Natural killer cell treated with Interleukin-12 subunit alpha and Interleukin-12 subunit beta and Interleukin-15 and Interleukin-18, amount 100 ng/mL, for 72 hours (primary cell): ENCODE measurements at places on chromosomes 2 and 18. TPM values are rescaled to one million over a fixed set of nuclear protein-coding genes. Genes with fewer than 3 reads are reported as not detected.
A peak's percentile ranks its signal among the peaks of the same experiment; 100 is the strongest.

The PARD6G gene
- not detected for total RNA-seq

The GAREM1 gene
- total RNA-seq: not detected

The FAM124B gene
- 0.78 TPM for total RNA-seq

The TPO gene
- total RNA-seq: not detected

GRCh38 chr18:9563331-9563730 is 51.0 kb downstream of the PPP4R1 start:
- DNase-seq: no peak

- no peak for DNase-seq
These were observed 77.5 kb upstream of the RANBP2 start for GRCh38 chr2:108641756-108642155.

DNA sequence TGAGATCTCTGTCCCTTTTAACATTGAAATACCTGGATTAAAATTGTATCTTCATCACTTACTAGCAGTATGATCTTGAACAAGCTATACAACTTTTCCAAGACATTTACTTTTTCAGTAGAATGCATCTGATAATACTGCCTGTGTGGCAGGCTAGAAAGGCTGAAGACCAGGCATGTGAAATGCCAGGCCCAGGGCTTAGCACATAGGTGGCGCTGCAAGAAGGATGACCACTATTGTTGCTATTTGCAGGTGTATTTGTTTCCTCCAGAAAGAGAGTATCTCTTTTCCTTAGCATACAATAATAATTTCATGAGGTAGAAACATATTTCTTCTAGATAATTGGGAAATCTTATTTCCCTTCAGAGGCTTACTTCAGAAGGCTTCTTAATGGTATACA is 331.3 kb downstream of the THSD7B start:
- DNase-seq: no peak

- peak; percentile 64 for DNase-seq
These were observed 22.4 kb upstream of the CD28 start for GRCh38 chr2:203683932-203684556.

DNA sequence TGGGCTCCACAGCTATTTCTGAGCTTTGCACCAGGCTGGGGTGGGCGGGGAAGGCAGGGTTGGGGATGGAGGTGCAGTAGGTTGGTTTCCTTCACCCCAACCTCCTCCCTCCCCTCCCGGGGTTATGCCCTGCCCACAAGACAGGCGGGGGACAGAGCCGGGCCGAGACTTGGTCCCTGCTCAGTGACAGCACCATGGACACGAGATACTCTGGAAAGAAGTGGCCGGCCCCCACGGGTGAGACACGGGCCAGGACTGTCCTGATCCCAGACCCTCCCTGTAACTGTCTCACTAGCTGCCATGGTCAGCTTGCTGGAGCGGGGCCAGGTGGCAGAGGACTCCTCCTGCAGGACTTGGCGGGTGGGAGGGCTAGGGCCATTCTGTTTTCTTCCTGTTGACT is 59.7 kb downstream of the DYSF start:
- no peak for DNase-seq

GRCh38 chr2:25700221-25700660 is 26.9 kb upstream of the DTNB start:
- DNase-seq: no peak
